Spleen (tissue), 13 donors: ENCODE measurements at places on chromosomes 7 and 10. TPM values are rescaled to one million over a fixed set of nuclear protein-coding genes. Genes with fewer than 3 reads are reported as not detected.

DNA sequence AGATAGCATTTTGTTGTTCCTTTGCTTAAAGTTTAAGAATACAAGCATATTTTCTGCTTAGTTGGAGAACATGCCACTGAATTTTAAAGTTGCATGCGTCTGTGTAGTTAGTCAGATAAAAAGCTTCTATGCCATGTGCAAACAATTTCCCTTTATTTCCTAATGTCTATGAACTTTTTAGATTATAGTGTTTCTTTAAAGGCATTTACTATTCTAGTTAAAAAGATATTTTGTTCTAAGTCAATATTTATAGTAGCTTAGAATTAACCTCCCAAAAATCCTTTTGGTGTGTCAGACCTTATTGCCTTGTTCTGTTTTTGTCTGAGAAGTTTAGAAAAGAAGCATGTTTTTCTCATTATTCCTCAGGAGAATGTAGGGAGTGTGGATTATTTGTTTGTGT, 99.0 kb upstream of the GATA3 start:
- no peak overlapping the region for H3K4me3 ChIP-seq
- no peak for DNase-seq

GRCh38 chr7:17638727-17639126, 301.6 kb downstream of the SNX13 start:
- no peaks in the 10 kb centered on the region for H3K4me1 ChIP-seq
- no peak for DNase-seq
- no peaks in the 10 kb centered on the region for H3K27me3 ChIP-seq
- no peak overlapping the region for H3K4me3 ChIP-seq
- H3K27ac ChIP-seq = no peak overlapping the region

DNA sequence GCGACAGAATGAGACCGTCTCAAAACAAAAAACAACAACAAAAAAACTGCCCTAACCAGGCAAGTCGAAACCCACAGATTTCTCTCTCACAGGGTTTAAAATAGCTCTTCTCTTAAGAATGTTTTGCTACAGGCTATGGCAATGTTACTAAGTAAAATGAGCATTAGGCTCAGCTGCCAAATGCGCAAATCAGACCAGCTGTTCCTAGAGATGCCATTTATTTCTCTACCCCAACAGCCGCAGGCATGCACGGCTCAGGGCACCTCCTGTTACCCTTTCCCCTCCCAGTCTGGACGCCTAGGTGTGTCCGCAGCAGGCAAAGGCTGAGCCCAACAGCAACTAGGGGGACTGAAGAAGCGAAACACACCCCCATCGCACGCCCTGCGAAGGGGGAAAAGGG, 168.3 kb upstream of the MBL2 start:
- H3K27me3 ChIP-seq = no peaks in the 10 kb centered on the region
- H3K36me3 ChIP-seq = no peaks in the 10 kb centered on the region
- no peak overlapping the region for H3K27ac ChIP-seq

DNA sequence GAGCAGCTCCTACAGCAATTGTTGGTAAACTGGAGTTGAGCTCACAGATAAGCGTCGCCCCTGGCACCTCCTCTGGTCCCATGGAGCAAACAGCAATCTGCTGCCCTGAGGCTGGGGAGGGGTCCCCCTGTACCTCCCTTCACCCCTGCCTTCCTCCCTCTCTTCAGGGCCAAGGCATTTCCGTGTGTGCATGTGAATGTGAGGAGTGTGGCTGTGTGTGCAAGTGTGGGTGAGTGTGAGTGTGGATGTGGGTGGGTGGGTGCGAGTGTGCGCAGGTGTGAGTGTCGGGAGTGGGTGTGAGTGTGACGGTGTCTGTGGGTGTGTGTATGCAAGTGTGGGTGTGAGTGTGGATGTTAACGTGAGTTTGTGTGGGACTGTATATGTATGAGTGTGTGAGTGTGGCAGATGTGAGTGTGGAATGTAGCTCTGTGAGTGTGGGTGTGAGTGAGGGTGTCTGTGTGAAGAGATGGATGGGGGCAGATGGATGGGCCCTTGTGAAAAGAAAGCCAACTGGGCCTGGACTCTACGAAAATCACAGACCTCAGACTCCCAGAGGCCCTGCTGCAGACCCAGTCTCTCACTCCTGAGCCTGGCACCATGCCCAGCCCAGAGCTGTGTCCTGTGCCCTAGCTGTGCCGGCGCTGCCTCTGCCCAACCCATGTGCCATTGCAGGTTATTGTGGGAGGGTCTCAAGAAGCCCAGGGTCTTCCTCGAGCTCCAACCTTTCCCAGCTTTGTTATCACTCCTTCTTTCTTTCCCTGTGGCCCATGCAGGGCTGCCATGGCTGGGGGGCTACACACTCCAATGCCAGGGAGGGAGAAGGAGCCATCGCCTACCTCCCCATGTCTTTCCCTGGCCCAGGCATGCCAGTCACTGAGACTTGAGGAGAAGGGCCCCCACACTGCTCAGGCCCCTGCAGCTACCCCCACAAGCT, 73.9 kb downstream of the GRID1 start:
- no peak overlapping the region for H3K27ac ChIP-seq
- H3K4me3 ChIP-seq = no peak overlapping the region
- DNase-seq = peak; percentile 67
- H3K4me1 ChIP-seq = no peaks in the 10 kb centered on the region
- no peaks in the 10 kb centered on the region for H3K36me3 ChIP-seq

Gene ERV3-1
- 25.6 TPM for total RNA-seq

GRCh38 chr7:94431619-94432280, 37.1 kb downstream of the COL1A2 start:
- H3K27me3 ChIP-seq = no peaks in the 10 kb centered on the region
- no peak overlapping the region for H3K27ac ChIP-seq
- no peaks in the 10 kb centered on the region for H3K4me1 ChIP-seq
- no peak overlapping the region for H3K4me3 ChIP-seq

DNA sequence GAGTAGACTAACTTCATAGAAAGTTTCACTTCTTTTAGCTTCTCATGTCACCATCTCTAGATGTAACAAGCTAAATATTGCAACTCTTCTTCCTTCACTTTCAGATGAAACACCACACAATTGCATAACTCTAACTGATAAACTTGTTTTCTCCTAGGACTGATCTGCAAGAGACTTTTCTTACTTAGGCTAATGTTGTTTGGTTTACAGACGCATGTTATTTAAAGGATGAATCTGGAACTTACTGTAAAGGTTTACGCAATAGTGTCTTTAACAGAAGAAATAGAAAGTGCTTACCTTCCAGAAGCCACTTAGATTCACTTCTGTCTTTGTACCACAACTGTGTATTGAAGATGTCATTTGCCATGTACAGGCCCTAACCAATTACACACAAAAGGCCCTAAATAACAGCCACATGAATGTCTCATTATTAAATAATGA, 22.1 kb upstream of the ZC3HAV1 start:
- H3K4me1 ChIP-seq = peaks cover 8% of the 10 kb centered on the region
- H3K27me3 ChIP-seq = no peaks in the 10 kb centered on the region
- no peak for DNase-seq
- no peaks in the 10 kb centered on the region for H3K36me3 ChIP-seq

DNA sequence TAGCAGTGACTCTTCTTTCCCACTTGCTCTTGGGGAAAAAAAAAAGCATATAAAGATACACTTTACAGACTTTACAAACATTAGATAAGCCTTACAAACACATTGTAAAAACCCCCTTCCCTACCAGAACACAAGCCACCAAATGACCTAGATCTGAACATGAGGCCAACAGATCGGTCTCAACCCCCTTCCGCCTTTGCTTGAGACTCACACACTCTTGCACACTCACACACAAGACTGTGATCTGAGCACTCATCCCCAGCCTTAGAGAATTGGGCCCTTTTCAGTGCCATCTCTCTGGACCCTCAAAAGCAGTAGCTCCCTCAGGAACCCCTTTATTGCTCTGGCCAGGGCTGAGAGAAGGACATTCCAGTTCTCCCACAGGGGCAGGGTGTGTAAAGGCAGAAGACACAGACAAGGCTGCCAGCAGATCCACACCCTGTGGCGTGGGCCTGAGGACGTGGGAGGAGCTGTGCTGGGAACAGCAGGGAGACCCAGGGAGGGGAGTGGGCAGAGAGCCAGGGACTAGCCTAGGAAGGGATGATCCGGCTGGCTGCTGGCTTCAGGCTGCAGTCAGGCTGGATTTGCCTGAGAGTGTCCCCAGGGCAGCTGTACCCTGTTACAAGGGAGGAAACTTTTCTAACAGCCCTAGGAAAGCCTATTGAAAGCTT, 206.7 kb downstream of the KIAA1217 start:
- peak; percentile 72 for DNase-seq
- no peaks in the 10 kb centered on the region for H3K27me3 ChIP-seq
- no peaks in the 10 kb centered on the region for H3K36me3 ChIP-seq
- H3K27ac ChIP-seq = peak overlapping the region; percentile 28
- no peak overlapping the region for H3K4me3 ChIP-seq

DNA sequence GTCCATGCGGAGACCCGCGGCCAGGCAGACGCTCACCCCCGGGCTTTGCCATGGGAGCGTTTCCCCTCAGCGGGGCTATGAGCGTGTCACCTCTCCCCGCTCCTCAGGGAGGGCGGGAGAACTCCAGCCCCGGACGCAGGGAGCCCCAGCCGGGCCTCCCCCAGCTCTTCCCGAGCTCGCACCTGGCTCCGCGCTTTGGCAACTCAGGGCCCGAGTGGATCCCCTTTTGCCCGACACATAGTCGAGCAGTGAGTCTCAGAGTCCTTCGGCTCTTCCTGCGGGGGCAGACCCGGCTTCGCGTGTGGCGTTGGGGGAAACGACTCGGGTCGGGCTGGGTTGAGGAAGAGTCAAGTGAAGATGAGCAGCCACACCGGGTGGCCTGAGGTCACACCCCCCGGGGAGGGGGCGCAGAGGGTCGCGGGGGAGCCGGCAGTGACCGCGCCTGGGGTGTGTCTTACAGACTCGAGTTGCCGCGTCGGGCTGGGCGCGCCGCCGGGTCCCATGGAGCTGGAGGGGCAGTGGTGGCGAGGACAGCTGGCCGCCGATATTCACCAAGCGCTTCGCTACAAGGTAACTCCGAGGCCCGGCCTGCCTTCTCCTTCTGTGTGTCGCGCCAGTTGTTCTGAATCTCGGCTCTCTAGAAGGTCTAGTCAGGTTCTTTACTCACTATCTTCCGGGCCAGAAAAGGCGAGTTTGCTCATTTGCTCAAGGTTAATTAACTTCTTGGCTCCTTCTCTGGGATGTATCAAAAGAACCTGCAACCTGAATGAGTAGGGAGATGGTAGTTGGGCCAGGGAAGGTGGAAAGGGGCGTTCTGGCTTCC, 721 bp downstream of the CCNJ start:
- peaks cover 34% of the 10 kb centered on the region for H3K4me1 ChIP-seq
- no peaks in the 10 kb centered on the region for H3K27me3 ChIP-seq
- H3K27ac ChIP-seq = peak overlapping the region; percentile 83
- peak; percentile 90 for DNase-seq
- H3K4me3 ChIP-seq = peak overlapping the region; percentile 68

- no peak for DNase-seq
- no peaks in the 10 kb centered on the region for H3K36me3 ChIP-seq
- H3K4me1 ChIP-seq = peaks cover 18% of the 10 kb centered on the region
- H3K27ac ChIP-seq = peak overlapping the region; percentile 64
- no peaks in the 10 kb centered on the region for H3K27me3 ChIP-seq
These were observed 96.9 kb upstream of the TNS3 start for GRCh38 chr7:47678641-47679380.

DNA sequence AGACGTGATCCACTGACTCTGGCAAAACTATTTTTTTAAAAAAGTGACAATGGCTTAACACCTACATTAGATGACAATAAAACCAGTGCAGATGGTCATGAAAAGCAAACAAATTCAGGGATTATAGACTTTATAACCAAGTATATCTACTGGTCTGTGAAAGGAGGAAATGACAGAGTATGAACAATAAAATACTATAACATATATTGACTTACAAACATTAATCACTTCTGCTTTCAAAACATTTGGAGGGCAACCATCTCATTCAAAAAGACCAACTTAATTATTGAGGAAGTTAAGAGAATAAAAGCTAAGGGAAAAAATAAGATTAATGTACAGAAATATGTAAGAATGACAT, 34.8 kb downstream of the JMJD1C start:
- DNase-seq = no peak
- no peaks in the 10 kb centered on the region for H3K36me3 ChIP-seq
- no peaks in the 10 kb centered on the region for H3K27me3 ChIP-seq
- no peak overlapping the region for H3K4me3 ChIP-seq

Gene AS3MT
- total RNA-seq = 5.8 TPM

Gene SPAM1
- not detected for total RNA-seq

Gene ERVW-1
- not detected for total RNA-seq

Gene CALHM3
- not detected for total RNA-seq

DNA sequence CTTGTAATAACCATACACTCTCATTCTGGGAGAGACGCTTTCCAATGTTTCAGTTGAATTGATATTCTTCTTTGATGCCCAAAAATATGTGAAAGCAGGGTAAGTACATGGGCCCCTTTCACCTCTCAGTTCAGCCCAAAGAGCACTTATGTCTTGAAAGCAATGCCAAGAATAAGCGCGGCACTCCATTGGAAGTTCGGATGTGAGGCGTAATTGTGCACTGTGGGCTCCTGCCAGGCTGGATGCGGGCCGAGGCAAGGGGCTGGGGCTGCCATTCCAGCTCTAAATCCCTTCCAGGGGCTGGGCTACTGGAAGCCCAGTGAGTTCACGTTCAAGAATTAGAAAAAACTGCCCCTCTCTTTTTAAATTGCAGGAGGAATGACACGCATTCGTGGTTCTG, 113.8 kb downstream of the EBF3 start:
- H3K27ac ChIP-seq = no peak overlapping the region
- no peak for DNase-seq
- no peak overlapping the region for H3K4me3 ChIP-seq

DNA sequence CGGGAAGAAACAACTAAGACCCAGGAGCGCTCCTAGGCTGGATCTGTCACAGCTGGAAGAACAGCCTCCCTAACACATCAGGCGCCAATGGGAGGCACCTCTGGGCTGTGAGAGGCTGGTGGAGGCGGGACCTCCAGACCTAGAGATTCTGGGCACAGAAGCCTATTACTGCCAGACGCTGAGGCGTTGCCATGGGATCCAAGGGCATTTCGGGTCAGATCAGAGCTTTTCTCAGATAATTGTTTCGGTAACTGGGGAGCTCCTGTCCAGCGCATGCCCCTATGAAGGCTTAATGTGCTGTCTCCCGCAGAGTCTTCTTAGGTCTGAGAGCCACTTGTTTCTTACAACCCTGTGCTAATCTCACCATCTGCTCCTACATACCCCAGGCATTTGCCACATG, 339.2 kb downstream of the ZNF716 start:
- H3K36me3 ChIP-seq = no peaks in the 10 kb centered on the region
- H3K4me3 ChIP-seq = no peak overlapping the region
- no peak for DNase-seq
- no peaks in the 10 kb centered on the region for H3K4me1 ChIP-seq
- H3K27ac ChIP-seq = no peak overlapping the region
- H3K27me3 ChIP-seq = no peaks in the 10 kb centered on the region

Gene C7orf57
- not detected for total RNA-seq
